Adipocyte (in vitro differentiated cells): ENCODE measurements at places on chromosomes 3 and 15.
A peak's percentile ranks its signal among the peaks of the same experiment; 100 is the strongest.

GRCh38 chr3:59555593-59556315 lies 505.9 kb upstream of the CFAP20DC start:
- DNase-seq: peak; percentile 59

DNA sequence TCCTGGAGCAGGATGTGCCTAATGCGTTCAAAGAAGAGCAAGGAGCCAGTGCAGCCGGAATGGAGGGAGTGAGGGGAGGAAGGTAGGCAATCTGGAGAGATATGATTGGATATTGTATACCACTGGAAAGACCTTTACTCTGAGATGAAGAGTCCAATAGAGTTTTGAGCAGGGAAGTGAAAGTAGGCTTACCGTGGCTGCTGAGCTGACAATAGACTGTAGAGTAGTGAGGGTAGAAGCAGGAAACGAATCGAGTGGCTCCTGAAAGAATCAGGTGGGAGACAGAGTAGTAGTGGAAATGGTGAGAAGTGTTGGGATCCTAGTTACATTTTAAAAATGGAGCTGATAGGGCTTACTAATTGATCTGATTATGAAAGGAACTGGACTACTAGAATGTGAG lies 51.8 kb upstream of the NUDT16 start:
- no peak for DNase-seq

- DNase-seq: no peak
Measured at GRCh38 chr3:99693636-99694035, 55.2 kb downstream of the COL8A1 start.

- peak; percentile 87 for DNase-seq
Measured at GRCh38 chr3:164375538-164375937, 702.8 kb downstream of the SI start.

- DNase-seq: peak; percentile 33
Measured at GRCh38 chr3:52193065-52193464, 4.9 kb upstream of the ALAS1 start.

DNA sequence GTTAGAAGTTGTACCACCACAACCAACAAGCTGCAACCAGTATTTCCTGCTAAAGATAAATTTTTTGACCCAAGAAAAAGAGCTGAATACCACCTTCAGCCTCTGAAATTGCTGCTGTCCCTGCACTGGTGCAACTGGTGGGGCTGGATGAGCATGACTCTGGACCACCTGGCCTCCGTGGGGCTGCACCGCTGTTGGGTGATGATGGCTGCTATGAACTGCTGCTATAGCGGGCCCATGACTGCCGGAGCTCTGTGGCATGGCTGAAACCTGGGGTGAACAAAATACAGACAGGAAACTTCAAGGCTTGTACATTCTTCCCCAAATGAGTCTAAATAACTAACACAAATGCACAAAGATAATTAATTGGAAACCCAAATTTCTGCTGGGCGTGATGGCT lies 28.9 kb downstream of the SIN3A start:
- no peak for DNase-seq

- no peak for DNase-seq
Measured at GRCh38 chr3:45312836-45313493, 75.4 kb upstream of the LARS2 start.

DNA sequence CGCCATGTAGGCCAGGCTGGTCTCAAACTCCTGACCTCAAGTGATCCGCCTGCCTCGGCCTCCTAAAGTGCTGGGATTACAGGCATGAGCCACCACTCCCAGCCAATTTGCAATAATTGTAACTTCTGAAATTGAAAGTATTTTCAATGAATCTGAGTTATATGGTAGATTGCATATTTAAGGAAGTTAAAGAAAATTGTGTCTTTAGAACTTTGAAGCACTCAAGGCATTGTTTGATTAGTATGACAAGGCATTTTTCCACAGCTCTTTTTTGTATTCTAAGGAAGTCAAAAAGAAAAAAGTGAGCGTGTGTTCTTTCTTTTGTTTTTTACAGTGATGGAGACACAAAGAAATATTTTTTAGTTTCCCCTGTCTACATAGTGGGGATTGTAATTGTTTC lies 15.7 kb upstream of the RPLP1 start:
- DNase-seq: no peak

- no peak for DNase-seq
Measured at GRCh38 chr3:52715714-52716305, 9.9 kb downstream of the SPCS1 start.

DNA sequence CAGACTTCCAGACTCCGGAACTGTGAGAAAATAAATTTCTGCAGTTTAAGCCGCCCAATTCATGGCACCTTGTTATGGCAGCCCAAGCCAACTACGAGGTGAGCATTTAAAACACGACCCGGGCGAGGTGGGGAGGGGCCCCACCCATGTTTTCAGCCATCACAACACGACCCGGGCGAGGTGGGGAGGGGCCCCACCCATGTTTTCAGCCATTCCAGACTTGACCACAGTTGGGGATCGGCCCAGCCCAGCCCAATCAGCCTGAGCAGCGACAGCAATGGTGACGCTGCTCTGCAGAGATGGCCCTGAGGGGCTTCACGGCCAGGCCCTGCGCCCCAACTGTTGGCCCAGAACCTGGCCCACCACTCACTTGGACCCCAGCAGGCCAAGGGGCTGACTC lies 93.1 kb downstream of the ATP10A start:
- DNase-seq: no peak

- DNase-seq: no peak
Measured at GRCh38 chr3:79810092-79810491, 42.3 kb upstream of the ROBO1 start.

GRCh38 chr3:149280671-149281349 lies 52.6 kb downstream of the TM4SF18 start:
- no peak for DNase-seq

- DNase-seq: no peak
Measured at GRCh38 chr15:92763459-92763858, 107.9 kb upstream of the FAM174B start.

- no peak for DNase-seq
Measured at GRCh38 chr3:147733217-147733616, 324.1 kb downstream of the ZIC1 start.

DNA sequence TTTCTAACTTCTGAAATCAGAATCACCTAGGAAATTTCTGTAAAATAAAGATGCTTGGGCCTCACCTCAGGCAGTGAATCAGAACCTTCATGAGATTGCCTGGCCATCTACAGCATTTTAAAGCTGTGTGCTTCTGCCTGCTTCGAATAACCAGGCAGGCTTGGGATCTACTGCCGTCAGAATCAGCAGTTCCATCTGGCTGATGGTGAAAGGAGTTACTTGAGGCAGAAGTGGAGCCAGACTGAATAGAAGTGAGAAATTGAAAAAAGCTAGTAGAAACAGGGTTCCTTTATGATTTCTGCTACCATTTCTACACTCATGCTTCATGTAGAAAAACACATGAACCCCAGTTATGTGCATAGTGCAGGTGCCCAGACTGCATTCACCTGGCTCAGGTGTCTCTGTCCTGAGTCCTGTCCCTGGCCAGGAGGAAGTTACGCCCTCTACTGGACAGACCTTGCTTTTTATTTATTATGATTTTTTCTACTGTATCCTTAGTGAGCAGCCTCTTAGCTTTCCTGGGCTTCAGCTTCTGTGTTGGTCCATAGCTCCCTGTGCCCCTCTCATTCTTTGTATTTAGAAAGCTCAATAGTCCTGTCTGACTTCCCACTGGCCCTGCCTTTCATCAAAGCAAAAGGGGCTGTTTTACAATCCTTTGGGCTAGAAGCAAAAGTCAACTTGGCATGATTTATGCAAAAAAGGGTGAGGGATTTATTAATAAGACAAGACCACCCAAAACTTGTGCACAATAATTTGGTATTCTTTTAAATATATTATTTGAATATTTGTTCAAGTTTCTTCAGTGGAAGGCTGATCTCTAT lies 200.8 kb upstream of the GOLGA6L4 start:
- DNase-seq: no peak

- peak; percentile 26 for DNase-seq
Measured at GRCh38 chr3:113329757-113330156, 111.5 kb downstream of the CFAP44 start.

DNA sequence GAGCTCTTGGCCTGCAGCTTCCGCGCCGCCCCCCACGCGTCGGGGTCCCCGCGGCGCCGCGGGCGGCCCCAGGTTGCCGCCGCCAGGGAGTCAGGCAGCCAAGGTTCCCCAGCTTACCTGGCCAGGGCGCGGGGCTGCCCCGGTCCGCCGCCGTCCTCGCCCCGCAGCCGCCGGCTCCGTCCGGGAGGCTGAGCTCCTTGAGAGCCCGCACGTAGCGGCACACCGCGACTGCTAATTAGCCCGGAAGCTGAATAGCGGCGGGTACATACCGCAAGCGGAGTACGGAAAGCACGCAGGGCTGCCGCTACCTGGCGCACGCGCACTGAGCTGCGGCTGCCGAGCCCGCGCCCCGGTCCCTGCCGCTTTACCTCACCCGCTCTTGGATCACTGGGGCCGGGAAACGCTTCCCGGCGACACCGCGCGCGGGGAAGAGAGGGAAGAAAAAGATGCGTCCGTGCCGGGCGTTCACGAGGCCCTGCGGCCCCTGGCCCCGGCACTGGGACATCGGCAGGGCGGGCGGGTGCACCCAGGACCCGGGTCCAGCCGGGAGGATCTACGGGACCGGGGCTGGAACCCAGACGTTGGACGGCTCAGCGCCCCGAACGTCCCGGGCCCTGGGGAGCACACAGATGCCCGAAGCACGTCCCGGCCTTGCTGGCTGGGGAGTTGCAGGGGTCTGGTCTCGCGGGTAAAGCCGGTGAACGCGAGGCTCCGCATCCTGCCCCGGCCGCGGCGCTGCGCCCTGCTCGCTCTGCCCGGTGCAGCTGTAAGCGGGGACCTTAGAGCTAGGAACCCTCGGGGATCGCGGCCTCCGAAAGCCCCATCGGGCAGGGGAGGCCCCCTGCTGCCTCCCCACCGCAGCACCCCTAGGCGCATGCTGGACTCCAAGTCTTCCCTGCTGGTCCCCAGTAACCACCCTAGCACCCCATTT lies at the start of gene GOLGA8B:
Gene GOLGA8B, minus strand, starts transcription at position 253 of the 931 bp plus-strand sequence. CDS start 47,739 bp downstream, outside the sequence.
- peak; percentile 72 for DNase-seq

DNA sequence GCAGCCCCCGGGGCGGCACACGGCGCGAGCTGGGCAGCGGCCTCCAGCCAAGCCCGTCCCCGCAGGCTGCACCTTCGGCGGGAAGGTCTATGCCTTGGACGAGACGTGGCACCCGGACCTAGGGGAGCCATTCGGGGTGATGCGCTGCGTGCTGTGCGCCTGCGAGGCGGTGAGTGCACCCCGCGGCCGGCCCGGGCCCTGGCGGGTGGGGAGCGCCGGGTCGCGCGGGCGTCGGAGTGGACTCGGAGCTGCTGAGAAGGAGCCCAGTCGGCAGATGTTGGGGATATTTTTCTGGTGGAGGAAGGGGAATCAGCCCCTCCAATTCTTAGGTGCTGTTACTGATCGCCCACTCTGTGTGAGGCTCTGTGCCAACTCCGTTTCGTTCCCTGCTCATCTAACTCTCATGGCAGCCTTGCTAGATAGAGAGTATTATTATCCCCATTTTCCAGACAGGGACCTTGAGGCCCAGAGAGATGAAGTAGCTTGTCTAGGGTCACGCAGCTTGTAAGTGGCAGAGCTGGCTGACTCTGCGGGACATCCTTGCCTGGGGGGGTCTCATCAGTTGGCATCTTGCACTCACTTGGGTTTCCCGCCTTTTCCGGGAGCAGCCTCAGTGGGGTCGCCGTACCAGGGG lies 890 bp downstream of the CHRD start:
- DNase-seq: peak; percentile 18

GRCh38 chr15:47529241-47529640 lies 188.1 kb upstream of the SEMA6D start:
- no peak for DNase-seq

GRCh38 chr15:29959384-29960137 lies 123.2 kb upstream of the GOLGA8J start:
- no peak for DNase-seq

- DNase-seq: peak; percentile 57
Measured at GRCh38 chr15:52527911-52528563, 643 bp downstream of the MYO5A start.

GRCh38 chr3:133532951-133533350 lies 40.5 kb upstream of the CDV3 start:
- no peak for DNase-seq

DNA sequence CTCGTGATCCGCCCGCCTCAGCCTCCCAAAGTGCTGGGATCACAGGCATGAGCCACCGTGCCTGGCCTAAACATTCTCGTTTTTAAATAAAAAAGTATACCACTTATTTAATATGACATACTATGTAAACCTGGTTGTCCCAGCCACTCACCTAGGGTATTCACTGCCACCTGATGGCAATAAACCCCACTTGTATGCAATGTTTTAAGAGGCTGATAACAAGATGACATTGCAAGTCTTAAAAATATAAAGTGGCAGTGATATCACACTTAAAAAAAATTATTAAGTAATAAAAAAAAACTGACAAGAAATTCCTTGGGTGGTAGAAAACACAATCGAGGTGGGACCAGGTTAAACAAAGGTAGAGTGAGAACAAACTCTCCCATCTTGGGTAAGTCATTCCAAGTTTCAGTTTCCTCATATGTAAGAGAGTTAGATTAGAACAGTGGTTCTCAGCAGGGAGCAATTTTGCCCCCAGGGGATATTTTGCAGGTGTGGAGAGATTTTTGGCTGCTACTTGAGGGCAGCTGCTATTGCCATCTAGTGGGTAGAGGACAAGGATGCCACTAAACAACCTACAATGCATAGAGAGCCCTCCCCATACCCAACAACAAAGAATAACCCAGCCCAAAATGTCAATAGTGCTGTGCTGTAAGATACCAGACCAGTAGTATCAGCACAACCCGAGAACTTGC lies 14.5 kb downstream of the ARF4 start:
- DNase-seq: no peak

- peak; percentile 95 for DNase-seq
Measured at GRCh38 chr15:77633134-77633912, 611 bp upstream of the LINGO1 start.

DNA sequence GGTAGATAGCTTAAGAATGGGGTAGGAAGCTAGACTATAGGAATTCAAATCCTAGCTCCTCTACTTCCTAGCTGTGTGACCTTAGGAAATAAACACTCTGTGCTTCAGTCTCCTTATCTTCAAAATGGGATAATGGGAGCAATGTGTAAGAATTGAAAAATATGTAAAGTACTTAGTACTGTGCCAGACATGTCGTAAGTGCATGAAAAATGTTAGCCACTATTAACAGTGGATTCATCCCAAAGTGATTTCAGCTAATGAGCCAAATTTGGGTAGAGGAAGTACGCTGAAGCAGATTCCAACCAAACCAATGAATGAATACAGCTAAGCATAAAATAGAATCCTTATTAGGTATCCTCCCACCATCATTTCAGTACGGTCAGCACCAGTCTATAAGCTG lies 192.1 kb downstream of the RORA start:
- DNase-seq: no peak

DNA sequence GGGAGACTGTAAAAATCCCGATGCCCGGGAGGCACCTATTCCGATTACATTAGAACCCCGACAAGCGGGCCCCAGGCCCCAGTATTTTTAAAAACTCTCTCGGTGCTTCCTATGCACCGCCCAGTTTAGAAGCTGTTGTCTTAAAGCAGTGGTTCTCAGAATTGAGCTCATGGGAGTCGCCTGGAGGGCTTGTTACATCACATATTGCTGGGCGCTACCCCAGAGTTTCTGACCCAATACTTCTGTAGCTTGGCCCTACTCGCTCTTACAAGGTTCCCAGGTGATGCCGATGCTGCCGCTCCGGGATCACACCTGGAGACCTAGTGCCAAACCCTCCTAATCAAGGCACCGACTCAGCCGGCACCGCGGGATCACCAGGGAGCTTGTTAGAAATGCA lies 35.2 kb downstream of the CPN2 start:
- no peak for DNase-seq

- no peak for DNase-seq
Measured at GRCh38 chr3:172553526-172554252, 30.5 kb upstream of the TNFSF10 start.
